Activated CD4-positive, alpha-beta memory T cell treated with anti-CD3 and anti-CD28 coated beads for 36 hours (primary cell): ENCODE measurements at places on chromosomes 6 and 20. TPM values are rescaled to one million over a fixed set of nuclear protein-coding genes. Genes with fewer than 3 reads are reported as not detected.

Gene HUS1B
- 1.1 TPM for total RNA-seq

Gene PRRT1
- 0.33 TPM for total RNA-seq

Gene NOX3
- total RNA-seq: not detected

- H3K36me3 ChIP-seq: no peaks in the 10 kb centered on the region
- DNase-seq: no peak
- H3K27me3 ChIP-seq: peaks cover 30% of the 10 kb centered on the region
Observed at GRCh38 chr20:44024820-44025580, 110.3 kb downstream of the TOX2 start.

GRCh38 chr6:139081471-139081870, 52.9 kb downstream of the ABRACL start:
- H3K27me3 ChIP-seq: no peaks in the 10 kb centered on the region
- no peak overlapping the region for H3K4me3 ChIP-seq
- no peaks in the 10 kb centered on the region for H3K36me3 ChIP-seq
- no peaks in the 10 kb centered on the region for H3K4me1 ChIP-seq
- H3K27ac ChIP-seq: no peak overlapping the region

DNA sequence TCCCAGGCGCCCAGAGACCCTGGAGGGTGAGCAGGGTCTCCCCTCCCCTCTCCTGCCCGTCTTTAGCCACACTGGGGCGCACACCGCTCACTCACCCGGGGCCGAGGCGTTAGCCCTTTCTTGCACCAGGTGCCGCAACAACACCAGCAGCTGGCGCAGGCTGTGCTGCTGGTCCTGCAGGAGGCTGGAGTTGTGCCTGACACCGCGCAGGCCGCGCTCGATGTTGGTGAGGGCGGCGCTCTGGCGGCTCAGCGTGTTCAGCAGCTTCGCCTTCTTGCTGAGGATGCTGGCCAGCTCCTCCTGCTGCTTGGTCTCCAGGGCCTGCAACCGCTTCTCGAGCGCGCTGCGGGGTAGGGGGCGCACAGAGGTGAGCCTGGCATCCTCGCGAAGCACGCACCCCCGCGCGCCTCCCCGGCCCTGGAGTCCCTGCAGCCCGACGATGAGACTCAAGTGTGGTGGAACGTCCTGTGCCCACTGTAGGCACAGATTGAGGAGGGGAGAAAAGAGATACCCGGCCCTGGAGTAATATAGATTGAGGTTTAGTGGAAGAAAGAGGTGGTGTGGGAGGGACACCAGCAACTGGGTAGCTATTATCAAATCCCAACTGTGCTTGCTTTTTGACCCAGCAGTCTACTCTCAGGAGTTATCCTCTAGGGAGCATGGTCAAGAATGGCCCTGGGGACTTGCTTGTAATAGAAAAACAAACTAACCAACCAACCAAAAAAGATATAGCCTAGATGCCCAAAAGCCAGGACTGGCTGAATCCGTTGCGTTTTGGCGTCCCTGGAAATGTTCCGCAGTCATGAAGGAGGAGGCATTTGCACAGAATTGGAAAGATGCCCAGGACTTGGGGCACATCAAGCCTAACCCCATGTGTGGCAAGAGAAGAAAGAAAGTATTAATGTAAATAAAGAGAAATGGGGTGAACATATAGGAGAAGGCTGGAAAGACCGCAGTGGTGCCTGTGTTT, 30.9 kb downstream of the ANGPT4 start:
- H3K4me1 ChIP-seq: peaks cover 9% of the 10 kb centered on the region
- peak; percentile 11 for DNase-seq
- H3K27me3 ChIP-seq: peaks cover 6% of the 10 kb centered on the region
- no peak overlapping the region for H3K4me3 ChIP-seq
- no peak overlapping the region for H3K27ac ChIP-seq
